NCI-H524 treated with DMSO at 0.1 percent for 48 hours (cell line): ENCODE measurements at places on chromosomes 1 and 21.

- DNase-seq = no peak
These were observed 37.8 kb downstream of the NGF start for GRCh38 chr1:115300087-115300876.

GRCh38 chr1:201460814-201461644, 8.0 kb downstream of the PHLDA3 start:
- no peak for DNase-seq

GRCh38 chr1:22827666-22828483, 117.2 kb downstream of the EPHB2 start:
- DNase-seq = no peak

- peak; percentile 82 for DNase-seq
These were observed 41.3 kb downstream of the HMCN1 start for GRCh38 chr1:185775501-185775900.

DNA sequence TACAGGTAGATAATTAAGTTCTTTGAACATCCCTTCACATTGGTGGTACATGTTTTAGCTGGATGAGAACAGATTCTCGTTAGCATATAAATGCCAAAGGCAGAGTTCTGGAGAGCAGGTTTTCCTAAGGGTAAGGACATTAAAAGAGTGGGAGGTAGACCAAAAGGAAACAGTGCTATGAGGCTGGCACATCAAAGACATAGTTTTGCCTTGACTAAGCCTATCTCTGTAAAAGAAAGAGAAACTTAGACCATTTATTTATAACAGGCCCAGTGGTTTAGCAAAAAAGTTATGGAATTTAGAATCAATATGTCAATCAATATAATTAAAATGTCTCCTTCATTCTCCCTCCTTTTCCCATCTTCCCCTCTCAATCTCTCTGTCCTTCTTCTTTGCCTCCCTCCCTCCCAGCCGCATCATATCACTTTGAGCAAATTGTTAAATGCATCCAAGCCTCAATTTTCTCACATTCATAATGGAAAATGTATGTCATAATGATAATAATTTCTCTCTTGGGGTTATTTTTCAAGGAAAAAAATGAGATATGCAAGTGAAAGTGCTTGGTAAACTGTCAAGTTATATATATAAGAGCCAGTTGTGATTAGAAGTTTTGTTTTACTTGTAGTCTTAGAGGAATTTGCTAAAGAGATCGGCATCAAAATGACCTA, 209.9 kb upstream of the SGIP1 start:
- DNase-seq = no peak

- DNase-seq = no peak
These were observed 61.1 kb upstream of the PTBP2 start for GRCh38 chr1:96660503-96660902.

GRCh38 chr1:172477216-172477615, 33.3 kb upstream of the PIGC start:
- no peak for DNase-seq

DNA sequence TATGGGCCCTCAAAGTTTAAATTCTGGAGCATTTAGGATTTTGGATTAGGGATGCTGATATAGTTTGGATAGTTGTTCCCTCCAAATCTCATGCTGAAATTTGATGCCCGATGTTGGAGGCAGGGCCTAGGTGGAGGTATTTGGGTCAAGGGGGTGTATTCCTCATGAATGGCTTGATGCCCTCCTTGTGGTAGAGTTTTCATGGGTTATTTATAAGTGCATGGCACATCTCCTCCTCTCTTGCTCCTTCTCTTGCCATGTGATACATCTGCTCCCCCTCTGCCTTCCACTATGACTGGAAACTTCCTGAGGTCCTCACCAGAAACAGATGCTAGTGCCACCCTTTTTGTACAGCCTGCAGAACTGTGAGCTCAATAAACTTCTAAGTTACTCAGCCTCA, 17.5 kb upstream of the NKAIN1 start:
- DNase-seq = no peak

DNA sequence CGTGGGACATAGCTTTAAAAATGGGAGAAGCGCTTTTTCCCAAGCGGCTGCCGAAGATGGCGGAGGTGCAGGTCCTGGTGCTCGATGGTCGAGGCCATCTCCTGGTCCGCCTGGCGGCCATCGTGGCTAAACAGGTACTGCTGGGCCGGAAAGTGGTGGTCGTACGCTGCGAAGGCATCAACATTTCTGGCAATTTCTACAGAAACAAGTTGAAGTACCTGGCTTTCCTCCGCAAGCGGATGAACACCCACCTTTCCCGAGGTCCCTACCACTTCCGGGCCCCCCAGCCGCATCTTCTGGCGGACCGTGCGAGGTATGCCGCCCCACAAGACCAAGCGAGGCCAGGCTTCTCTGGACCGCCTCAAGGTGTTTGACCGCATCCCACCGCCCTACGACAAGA, 245.5 kb downstream of the MRPL39 start:
- DNase-seq = no peak

DNA sequence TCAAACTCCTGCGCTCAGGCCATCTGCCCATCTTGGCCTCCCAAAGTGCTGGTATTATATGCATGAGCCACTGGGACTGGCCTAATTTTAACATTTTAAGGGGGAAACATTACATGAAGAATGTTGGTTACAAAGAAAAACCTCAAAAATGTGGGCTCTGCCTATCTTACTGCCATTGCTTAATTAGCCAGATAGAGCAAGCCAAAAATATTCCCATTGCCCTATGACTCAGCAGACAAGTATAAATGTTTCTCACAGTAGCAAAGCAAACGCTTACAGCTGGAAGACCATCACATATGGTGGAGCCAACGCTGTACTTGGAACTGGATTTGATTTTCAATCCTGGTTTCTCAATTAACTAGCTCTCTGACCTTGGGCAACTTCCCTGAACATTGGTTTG, 502.0 kb downstream of the SMYD3 start:
- DNase-seq = no peak

GRCh38 chr1:220690140-220691052, at the start of gene C1orf115:
C1orf115 (plus strand) TSS chr1:220690363; CDS start chr1:220690403, 40 bp downstream.
- peak; percentile 17 for DNase-seq

GRCh38 chr1:83747853-83748482, 251.0 kb downstream of the TTLL7 start:
- DNase-seq = no peak

- DNase-seq = no peak
These were observed 9.1 kb upstream of the MTFR1L start for GRCh38 chr1:25810341-25811299.

- no peak for DNase-seq
These were observed 496.4 kb downstream of the SETD4 start for GRCh38 chr21:35563885-35564451.

- no peak for DNase-seq
These were observed 197.4 kb downstream of the ADGRL2 start for GRCh38 chr1:81998165-81998564.

DNA sequence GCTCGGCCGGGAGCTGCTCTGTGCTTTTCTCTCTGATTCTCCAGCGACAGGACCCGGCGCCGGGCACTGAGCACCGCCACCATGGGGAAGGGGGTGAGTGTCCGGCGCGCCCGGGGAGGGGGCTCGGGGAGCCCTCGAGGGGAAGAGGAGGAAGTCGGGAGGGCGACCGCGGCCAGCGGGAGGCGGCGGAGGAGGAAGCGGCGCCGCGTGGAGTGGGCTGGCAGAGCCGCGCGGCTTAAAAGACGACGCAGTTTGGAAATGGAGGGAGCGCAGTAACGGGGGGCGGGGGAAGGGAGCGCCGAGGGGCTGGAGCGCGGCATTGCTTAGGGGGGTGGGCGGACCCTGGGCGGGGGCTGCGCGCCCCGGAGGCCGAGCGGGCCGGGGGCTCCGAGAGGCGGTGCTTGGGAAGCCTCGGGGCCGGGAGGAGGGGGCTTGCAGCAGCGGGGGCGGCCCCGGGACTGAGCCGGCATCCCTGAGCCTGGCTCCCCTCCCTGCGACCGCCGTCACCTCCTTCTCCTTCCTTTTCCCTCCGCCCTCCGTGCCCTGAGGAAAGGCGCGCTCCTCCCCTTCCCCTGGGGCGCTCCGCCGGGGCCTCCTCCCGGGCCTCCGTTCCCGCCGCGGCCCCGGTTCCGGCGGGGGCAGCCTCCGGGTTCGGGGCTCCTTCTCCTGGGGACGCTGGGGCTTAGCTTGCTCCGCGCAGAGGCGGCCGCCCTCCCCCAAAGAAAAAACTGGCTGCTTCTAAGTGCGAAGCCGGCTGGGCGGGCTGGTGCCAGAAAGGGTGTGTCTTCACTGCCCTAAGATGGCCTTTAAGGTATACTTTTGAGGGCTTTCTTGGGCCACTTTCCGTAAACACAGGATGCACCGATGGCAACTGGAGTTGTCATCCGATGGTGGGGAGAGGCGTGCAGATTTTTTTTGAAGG, 648 bp downstream of the ATP1A1 start:
- DNase-seq = no peak

- no peak for DNase-seq
These were observed 47.6 kb upstream of the VAV3 start for GRCh38 chr1:108012553-108012952.

DNA sequence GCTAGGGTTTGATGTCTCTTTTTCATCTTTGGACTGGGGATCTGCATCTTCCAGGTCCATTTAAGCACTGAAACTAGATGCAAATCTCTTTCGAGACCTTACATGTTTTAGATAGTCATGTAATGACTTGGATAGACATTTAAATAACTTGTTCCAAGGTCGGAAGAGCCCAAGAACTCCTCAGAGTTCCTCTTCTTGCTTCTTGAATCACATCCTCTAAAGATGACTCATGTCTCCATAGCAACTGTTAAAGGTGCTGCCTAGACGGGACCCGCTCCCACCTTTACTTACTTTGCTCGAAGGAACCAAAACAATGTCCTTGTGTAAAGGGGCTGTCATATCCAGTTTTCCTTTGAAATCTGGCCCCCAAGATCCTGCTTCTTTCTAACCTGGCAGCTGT, 130.0 kb downstream of the EDEM3 start:
- no peak for DNase-seq

DNA sequence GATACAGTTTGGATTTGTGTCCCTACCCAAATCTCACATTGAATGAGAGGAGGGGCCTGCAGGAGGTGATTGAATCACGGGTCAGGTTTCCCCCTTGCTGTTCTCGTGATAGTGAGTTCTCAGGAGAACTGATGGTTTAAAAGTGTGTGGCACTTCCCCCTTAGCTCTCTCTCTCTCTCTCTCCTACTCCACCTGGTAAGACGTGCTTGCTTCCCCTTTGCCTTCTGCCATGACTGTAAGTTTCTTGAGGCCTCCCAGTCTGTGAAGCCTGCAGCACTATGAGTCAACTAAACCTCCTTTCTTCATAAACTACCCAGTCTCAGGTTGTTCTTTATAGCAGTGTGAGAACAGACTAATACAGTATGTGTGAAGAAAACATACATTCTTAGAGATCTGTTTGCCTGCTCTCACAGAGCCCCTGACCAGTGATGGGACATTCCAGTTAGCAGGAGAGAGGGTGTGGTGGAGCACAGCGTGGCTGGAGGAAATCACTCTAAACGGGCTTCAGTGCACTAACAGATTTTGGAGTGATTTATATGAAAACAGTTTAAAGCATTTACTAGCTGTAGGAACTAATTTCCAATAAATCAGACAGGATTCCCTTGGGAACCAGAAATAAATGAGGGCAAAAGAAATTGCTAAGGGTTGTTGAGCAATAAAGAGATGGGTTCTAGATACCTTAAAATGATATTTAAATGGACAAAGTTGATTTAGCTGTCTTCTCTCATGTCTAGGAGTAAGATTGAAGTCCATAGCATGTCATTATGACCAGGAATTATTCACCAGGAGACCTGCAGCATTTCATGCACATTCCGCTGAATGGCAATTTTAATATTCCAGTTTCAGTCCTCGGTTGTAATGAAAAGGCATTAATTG, 411.0 kb downstream of the CAMTA1 start:
- no peak for DNase-seq

DNA sequence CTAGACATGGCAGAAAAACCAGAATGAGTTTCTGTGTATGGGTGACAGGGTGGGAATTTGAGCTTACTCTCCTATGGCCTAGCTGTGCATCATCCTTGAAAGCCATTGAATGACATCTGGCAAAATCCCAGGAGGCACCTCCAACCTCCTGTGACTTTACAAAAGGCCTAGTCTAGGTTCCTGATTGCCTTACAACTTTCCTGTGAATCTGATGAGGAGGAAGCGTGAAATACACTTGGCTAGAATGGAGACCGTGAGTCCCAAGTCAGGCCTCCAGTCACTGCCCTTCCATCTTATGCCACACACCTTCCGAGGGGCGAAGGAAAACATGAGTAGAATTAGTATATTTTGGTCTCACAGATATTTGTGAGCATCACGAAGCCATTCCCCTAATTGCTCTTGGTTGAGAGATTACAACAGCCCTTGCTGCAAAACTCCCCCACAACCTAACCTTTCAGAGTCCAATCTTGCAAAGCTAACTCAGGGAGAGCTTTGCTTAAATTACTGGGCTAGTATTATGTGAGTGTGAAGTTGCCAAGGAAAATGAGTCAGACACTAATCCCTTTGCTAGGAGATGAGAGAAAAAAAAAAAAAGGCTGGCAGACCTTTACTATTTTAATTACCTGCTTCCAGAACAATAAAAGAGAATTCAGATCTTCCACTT, 36.3 kb upstream of the PAXBP1 start:
- DNase-seq = no peak

DNA sequence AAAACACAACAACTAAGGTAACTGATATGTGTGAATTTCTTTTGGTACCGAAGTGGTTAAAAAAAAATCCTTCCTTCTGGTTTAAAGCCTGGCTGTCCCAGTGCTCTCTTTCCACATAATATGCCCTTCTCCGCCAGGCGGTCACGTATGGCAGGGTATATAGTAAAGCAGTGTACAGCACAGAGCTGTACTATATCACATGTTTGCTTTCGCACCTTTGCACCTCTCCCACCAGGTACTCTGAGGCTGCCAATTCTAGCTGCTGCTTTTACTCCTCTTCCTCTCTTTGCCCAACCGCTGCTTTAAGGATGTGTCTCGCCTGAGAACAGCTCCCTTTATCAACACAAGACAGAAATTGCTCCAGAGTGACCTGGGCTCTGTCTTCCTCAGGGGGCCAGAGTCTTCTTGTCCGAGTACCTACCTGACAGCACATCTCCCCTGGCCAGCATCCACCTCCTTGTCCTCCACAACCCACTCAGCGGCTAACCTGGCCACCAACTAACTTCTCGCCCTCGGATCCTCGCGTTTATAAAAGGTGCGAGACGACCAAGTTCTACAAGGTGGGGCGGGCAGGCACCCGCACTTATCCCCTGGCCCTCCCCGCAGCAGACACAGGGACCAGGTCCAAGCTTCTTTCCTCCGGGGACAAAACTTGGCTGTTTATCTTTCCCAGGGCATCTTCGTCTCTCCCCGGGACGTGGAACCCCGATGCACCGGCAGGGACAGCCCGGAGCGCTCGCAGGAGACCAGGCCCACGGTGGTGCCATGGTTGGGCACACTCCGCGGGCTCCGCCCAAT, 1.6 kb downstream of the COLGALT2 start:
- no peak for DNase-seq

GRCh38 chr1:48677306-48678287, 99.1 kb downstream of the BEND5 start:
- DNase-seq = peak; percentile 65

- DNase-seq = no peak
These were observed 156.4 kb upstream of the ZC3H12A start for GRCh38 chr1:37317870-37318467.
